Bone marrow (tissue), 2 donors: ENCODE measurements at places on chromosomes 7 and 10.

- peak; percentile 33 for DNase-seq
Observed at GRCh38 chr7:50142425-50143017, 49.5 kb upstream of the ZPBP start.

DNA sequence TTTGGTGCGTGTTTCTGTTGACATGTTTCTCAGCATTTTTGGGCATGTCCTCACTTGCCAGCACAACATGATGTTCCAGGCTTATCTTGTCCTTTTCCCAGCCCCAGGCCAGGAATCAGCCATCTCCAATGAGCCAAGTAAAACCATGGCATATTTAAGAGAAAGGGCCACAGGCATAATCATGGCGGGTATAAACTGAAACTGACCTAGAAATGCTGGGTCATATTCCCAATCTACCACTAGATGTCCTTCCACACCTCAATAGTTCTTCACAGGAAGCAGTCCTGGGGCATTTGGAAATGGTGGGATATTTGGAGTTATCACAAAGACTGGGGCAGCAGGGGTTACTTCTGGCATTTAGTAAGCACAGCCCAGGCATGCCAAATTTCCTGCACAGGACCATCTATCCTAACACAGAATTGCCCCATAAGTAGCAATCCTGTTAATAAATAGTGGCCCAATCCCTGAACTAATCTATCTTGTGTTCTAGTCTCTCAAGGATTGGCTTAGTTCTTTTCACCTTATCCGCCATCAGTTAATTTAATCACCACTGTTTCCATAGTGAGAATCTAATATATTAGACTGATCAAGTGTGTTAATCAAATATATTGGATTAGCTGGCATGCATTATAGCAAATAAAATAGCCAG is 101.6 kb downstream of the NPSR1 start:
- no peak for DNase-seq

GRCh38 chr10:52351914-52352330 is 37.8 kb downstream of the DKK1 start:
- no peak for DNase-seq

- no peak for DNase-seq
Observed at GRCh38 chr7:66939325-66939724, 18.3 kb downstream of the TMEM248 start.

- DNase-seq = no peak
Observed at GRCh38 chr10:98030093-98030821, at the start of gene CRTAC1. TSS of gene CRTAC1 (minus strand) at chr10:98030621. CDS start at chr10:98030472, 149 bp downstream.

- DNase-seq = no peak
Observed at GRCh38 chr7:37924491-37925041, 4.1 kb downstream of the EPDR1 start.

DNA sequence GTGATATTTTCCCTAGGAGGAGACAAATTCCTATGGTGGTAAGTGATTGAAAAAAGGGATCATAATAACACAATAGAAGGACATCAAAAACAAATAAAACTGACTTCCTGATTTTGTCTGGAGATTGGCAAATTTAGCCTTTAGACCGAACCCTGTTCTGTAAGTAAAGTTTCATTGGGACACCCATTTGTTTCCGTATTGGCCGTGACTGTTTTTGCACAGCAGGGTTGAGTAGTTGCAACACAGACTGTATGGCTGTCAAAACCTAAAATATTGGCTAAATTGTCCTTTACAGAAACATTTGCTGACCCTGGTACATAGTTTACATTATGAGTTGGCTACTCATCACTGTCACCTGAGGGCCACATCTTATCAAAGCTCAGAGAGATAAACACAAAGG is 168.6 kb downstream of the PRKCQ start:
- no peak for DNase-seq

DNA sequence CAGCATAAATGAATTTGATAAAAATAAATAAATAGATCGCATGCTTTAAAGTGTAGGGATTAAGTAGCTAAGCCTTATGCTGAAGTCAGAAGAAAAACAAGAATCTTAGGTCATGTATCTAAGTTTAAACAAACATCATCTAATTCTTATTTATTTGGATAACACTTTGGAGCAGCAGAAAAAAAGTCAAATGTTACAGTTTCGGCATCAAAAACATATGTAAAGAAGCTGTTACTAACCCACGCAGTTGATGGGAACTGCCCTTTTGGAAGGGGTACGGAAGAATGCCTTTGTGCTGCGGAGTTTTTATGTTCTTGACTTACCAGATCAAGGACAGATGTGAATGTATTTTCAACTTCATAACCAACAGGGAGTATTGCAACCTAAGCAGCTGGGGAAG is 37.3 kb upstream of the HABP2 start:
- DNase-seq = no peak

DNA sequence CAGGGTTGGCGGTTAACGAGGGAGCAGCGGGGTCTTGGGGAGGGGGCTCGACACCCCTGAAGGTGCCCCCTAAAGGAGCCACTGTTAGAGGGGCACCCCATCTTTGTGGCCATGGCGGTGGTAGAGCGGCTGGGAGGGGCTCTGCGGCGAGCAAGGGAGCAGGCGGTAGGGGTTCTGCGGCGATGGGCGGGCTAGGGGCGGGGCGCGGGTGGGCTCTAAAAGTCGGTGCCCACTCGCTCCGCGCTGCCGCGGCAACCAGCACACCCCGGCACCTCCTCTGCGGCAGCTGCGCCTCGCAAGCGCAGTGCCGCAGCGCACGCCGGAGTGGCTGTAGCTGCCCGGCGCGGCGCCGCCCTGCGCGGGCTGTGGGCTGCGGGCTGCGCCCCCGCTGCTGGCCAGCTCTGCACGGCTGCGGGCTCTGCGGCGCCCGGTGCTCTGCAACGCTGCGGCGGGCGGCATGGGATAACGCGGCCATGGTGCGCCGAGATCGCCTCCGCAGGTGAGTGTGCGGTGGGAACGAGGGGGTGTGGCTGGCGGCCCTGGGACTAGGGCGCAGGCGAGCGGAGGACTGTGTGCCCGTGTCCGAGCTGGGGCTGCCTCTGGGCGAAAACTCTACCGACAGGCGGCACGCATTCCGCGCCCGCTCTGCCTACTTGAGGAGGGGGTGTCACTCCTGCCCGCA is at the start of gene MEST:
MEST (plus strand) TSS at position 245 of the 682 bp plus-strand sequence; CDS start at position 474, 229 bp downstream.
- DNase-seq = no peak

GRCh38 chr10:48289501-48290238 is 15.2 kb upstream of the FRMPD2 start:
- DNase-seq = no peak

DNA sequence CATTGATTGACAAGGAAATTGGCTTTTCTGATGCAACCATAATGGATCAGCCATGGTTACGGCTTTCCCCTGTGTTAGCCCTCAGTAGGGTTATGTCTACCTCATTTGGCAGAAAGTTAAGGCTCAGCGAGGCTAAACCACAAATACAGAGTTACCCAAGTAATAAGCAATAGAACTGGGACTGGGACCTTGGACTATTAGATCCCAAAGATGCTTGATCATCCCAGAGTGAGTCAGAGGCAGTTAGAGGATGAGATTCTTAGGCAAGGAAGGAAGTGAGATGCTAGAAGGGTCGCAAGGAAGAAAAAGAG is 401.4 kb downstream of the TNS3 start:
- DNase-seq = no peak

DNA sequence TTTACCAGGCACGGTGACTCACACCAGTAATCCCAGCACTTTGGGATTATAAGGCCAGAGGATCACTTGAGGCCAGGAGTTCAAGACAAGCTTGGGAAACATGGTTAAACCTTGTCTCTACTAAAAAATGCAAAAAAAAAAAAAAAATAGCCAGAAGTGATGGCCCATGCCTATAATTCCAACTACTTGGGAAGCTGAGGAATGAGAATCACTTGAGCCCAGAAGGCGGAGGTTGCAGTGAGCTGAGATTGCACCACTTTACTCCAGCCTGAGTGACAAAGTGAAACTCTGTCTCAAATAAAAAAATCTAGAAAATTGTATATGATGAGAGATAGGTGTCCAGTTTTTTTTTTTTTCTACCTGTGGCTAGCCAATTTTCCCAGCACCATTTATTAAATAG is 578.2 kb downstream of the ANKRD7 start:
- no peak for DNase-seq

DNA sequence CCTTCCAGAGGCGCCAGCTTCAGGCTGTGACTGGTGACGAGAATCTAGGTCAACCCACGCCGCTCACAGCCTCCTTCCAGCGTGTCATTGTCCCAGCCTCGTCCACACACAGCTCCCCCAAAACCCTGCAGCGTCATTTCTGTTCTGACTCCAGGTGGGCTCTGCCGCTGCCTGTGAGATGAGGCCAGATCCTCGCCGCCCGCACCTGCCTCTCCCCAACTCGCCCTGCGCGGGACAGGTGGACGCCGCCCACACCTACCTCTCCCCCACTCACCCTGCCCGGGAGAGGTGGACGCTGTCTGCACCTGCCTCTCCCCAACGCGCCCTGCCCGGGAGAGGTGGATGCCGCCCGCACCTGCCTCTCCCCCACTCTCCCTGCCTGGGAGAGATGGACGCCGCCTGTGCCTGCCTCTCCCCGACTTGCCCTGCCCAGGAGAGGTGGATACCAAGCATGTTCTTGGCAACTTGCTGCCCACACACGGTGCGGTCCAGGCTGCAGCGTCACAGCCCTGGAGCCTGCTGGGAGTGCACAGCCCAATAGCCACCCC is 32.0 kb upstream of the CFAP46 start:
- no peak for DNase-seq

DNA sequence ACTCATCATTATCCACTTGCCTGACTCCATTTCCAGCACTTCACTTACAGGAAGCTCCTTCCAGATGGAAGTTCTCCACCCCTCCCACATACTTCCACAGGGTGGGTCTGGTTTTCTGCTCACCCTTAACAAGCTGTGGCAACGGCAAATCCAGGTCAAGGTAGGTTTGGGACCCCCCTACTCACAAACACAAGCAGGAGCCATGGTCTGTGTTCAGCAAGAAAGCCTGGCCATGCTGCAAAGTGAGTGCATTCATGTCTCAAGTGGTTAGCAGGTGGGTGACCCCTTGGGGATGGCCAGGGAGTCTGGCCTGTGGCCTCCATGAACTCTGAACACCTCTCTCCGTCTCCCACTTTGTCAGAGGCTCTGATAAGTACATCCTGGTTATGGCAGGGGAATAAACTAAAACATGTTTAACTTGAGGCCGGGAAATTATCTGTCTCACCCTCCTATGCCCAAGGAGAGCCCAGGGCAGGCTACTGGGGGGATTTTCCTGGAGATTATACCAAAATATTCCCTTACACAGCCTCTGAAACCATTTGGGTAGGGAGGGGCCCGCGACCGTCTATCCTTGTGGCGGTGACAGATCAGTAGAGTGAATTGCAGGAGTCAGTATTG is 844 bp downstream of the XPNPEP1 start:
- DNase-seq = no peak

GRCh38 chr7:115146148-115146547 is 224.3 kb downstream of the MDFIC start:
- no peak for DNase-seq

GRCh38 chr7:43640679-43641078 is 57.8 kb downstream of the STK17A start:
- DNase-seq = no peak

DNA sequence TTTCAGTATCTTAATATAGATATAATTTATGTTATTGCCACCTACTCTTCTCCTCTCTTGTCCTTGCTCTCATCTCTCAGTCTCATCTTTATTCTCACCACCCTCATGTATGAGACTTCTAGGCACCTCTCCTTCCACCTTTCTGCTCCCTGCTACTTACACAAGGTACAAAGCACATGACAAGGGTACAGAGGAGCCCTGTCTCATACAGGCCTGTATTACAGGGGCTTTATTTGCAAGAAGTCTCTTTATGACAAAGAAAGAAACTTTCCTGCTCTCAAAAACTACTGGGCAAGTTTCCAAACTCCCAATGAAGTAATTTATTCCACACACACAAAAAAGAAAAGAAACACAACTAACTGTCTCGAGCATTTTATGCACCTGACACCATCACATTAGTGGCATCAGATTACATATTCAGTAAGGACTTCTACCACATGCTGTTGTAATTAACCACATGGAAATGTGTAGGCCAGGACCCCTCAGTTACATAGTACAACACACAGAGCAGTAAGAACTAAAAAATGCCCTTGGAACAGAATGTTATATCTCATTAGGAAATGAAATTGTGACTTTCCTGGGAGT is 253.1 kb downstream of the FZD1 start:
- DNase-seq = no peak

GRCh38 chr10:132634241-132634946 is 96.8 kb downstream of the INPP5A start:
- DNase-seq = no peak

- no peak for DNase-seq
Observed at GRCh38 chr7:81407094-81407493, 362.8 kb downstream of the HGF start.

DNA sequence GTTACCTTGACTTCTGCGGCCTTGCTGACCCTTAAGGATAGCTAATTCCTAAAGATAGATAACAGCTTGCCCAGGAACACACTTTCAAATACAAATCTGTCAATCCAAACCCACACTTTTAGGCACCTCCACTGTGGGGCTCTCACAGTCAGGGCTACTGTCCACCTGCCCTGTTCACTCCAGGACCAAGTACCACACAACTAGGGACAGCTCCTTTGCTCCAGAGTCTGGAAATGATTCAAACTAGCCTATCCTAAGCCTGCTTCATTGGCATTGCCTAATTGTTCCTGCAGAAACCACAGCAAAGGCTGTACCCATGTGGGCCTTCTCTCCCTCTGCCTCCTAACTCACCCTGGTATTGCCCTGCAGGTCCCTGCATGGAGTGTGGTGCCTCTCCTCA is 538.9 kb upstream of the IGFBP3 start:
- no peak for DNase-seq

GRCh38 chr7:17402628-17403278 is 104.3 kb downstream of the AHR start:
- DNase-seq = no peak

- no peak for DNase-seq
Observed at GRCh38 chr10:7265396-7266123, 145.3 kb downstream of the SFMBT2 start.

DNA sequence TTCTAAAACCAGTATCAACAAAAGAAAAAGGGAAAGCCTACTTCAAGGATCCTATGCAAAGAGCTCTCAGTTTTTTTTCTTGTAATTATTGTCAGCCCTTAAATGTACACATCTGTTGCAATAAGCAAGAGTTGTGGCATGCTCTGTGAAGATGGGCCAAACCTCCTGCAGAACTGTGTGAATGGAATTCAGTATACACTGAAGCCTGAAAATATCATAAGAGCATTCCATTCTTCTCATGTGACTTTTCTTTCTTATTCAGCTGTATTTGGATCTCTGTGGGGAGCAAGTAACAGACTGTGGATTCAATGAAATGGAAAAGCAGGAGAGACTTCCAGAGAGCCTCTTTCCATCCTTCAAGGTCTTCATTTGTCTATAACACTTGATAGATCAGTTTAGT is 130.7 kb downstream of the SAMD9 start:
- DNase-seq = no peak

GRCh38 chr10:35442592-35442991 is 106.3 kb downstream of the CCNY start:
- no peak for DNase-seq

- no peak for DNase-seq
Observed at GRCh38 chr7:139618482-139619366, 95.2 kb downstream of the CLEC2L start.

- DNase-seq = no peak
Observed at GRCh38 chr10:112650588-112651030, 203.6 kb downstream of the VTI1A start.

GRCh38 chr10:75358835-75359421 is 42.6 kb downstream of the ZNF503 start:
- DNase-seq = no peak

GRCh38 chr7:150727381-150727780 is 9.8 kb upstream of the GIMAP5 start:
- DNase-seq = no peak
